ENCODE measurements at places on chromosomes 6 and 20.

DNA sequence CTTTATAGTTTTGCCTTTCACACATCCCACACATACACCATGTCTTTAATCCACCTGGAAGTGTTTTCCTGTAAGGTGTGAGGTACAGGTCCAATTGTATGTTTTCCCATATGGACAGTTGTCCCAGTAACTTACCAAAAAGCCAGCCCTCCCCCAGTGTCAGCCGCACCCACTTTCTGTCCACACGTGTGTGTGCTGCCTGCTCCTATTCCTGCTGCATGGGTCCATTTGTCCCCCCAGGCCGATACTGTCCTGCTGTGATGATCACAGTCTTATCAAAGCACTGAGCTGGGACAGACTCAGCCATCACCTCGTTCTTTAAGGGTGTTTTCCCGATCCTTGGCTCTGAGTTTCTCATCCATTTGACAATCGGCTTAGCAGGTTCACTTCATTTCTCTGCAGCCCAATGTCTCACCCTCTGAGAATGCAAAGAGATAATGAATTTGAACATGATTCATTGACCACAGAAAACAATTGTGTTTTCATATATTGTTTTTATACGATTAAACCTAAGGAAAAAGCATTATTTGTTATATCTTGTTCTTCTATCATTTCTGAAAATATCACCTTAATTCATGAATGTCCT, 9.6 kb downstream of the VSX1 start:
- no peak overlapping the region for H3K27ac ChIP-seq
- peaks cover 89% of the 10 kb centered on the region for H3K27me3 ChIP-seq
- peak; percentile 32 for DNase-seq

- H3K27me3 ChIP-seq = peaks cover 39% of the 10 kb centered on the region
- no peak overlapping the region for H3K27ac ChIP-seq
- no peaks in the 10 kb centered on the region for H3K4me1 ChIP-seq
- no peak for DNase-seq
- H3K36me3 ChIP-seq = no peaks in the 10 kb centered on the region
Measured at GRCh38 chr20:33273117-33273851, 9.7 kb upstream of the BPIFB1 start.

DNA sequence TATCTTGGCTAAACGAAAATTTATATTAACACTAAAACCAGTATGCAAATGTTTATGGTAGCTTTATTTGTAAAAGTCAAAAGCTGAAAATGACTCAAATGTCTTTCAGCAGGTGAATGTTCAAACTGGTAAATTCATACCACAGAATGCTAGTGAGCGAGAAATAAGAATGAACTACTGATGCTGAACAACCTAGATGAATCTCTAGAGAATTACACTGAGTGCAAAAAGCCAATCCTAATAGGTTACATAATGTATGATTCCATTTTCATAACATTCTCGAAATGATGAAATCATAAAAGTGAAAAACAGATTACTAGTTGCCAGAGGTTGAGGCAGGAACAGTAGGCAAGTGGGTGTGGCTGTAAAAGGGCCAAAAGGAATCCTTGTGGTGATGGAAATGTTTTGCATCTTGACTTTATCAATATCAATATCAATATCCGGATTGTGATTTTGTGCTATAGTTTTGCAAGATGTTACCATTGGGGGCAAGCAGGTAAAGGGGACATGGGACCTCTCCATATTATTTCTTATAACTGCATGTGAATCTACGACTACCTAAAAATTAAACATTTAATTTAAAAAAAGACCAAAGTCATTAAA, 26.1 kb downstream of the ZNF311 start:
- H3K27me3 ChIP-seq = no peaks in the 10 kb centered on the region
- H3K4me1 ChIP-seq = peaks cover 20% of the 10 kb centered on the region
- no peak overlapping the region for H3K27ac ChIP-seq
- no peaks in the 10 kb centered on the region for H3K36me3 ChIP-seq
- DNase-seq = no peak
- H3K4me3 ChIP-seq = no peak overlapping the region

DNA sequence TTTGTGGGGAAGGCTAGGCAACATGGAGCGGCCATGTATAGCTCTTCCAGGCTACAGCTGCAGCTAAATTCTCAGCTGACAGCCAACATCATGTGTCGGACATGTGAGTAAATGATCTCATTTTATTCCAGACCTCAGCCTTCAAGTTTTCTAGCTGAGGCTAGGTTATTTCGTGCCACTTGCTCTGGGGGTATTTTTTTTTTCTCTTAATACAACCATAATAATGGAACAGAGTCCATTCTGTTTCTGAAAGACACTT, 573.5 kb downstream of the CD109 start:
- H3K4me3 ChIP-seq = no peak overlapping the region
- H3K27ac ChIP-seq = no peak overlapping the region
- H3K36me3 ChIP-seq = no peaks in the 10 kb centered on the region
- H3K27me3 ChIP-seq = no peaks in the 10 kb centered on the region
- H3K4me1 ChIP-seq = no peaks in the 10 kb centered on the region

DNA sequence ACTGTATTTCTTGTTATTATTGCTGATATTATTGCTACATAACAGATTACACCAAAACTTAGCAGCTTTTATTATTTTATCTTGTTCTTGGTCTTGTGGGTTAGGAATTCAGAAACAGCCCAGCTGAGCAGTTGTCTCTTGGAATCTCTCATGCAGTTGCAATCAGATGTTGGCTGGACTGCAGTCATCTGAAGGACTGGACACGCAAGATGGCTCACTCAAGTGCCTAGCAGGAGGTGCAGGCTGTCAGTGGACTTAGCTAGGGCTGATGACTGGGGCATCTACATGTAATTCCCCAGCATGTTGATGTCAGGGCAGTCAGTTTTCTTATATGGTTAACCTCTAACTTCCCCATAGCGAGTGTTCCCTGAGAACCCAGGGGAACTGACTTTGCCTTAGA, 128.6 kb upstream of the PLCB4 start:
- 0 out of 2 replicates have a peak, but pooled peaks cover 7% of the 10 kb centered on the region for H3K27me3 ChIP-seq
- H3K4me1 ChIP-seq = no peaks in the 10 kb centered on the region
- H3K4me3 ChIP-seq = no peak overlapping the region

GRCh38 chr6:24780206-24780605, 5.5 kb downstream of the GMNN start:
- peak; percentile 25 for DNase-seq
- no peaks in the 10 kb centered on the region for H3K27me3 ChIP-seq
- H3K27ac ChIP-seq = 0 out of 2 replicates have a peak overlapping the region, but pooled peaks have one; percentile 1
- peaks cover 1% of the 10 kb centered on the region for H3K36me3 ChIP-seq
- H3K4me3 ChIP-seq = no peak overlapping the region

DNA sequence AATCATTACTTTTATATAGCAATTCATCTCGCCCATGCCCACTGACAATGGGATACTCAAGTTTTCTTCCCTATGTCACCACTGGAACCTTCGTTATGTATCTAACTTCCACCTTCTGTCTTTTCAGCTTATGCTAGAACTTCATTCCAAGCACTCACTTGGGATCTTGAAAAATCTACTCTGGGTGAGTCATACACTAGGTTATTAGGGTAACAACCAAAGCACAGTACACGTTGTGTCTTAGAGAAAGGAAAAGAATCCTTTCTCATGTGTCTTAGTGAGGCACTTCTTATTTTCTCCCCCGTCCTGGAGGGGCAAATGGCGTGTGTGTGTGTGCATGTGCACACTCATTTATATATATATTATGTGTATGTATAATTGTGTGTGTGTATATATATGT, 18.3 kb upstream of the FAM162B start:
- H3K36me3 ChIP-seq = no peaks in the 10 kb centered on the region
- no peaks in the 10 kb centered on the region for H3K27me3 ChIP-seq
- no peaks in the 10 kb centered on the region for H3K4me1 ChIP-seq
- H3K27ac ChIP-seq = no peak overlapping the region

DNA sequence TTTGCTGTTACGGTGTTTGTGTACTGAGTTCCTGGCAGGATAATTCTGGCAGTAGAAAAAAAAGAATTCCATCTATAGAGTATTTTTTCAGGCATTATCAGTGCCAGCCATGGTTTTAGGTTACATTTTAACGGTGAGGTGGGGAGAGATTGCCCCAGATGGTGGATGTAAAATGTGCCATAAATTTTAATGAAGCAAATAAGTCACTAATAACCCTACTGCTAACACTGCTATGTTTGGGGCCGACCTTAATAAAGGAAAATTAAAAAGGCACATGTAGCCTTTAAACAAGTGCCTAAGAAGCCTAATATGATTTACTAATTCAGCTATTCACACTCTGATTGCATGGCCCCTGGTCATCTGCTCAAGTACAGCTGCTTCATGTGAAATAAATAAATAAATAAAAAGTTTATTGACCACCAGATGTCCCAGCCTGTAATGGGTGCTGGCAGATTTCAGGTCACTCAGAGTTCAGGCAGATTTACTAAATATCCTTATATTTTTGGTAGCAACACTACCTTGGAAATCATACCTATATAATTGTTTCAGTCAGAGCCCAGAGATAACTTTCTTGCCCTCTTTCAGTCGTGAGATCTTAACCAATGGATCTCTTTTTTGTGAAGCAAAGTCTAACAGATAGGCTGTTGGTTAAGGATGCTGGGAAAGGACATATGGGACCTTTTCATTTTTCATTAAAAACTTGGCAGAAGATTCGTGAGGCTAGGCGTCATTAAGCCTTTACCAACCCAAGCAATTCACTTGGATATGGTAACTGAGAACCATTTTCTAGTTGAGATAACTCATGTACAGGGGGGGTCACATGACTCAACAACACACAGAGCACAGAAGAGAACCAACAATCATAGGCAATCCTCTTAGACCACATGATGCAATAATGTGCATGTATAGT, 495.0 kb upstream of the NRSN1 start:
- H3K4me1 ChIP-seq = no peaks in the 10 kb centered on the region
- no peak overlapping the region for H3K4me3 ChIP-seq
- no peak overlapping the region for H3K27ac ChIP-seq

DNA sequence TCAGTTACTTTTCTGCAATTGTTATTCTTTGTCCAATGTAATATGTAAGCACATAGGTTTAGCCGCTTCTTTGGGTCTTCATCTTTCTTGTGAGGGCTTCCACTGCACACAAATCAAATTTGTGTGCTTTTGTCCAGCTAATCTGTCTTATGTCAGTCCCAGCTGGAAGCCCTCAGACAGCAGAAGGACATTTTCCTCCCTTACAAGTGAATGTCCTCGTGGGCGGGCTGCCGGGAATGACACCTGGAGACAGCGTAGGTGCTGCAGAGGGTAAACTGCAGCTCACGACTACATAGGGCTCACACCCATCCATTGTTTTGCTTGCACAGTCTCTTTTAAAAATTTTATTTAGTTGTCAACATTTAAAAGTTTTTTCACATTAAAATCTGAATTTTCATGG, 24.6 kb upstream of the PPP1R14C start:
- H3K4me1 ChIP-seq = 0 out of 2 replicates have a peak, but pooled peaks cover 4% of the 10 kb centered on the region
- H3K27me3 ChIP-seq = no peaks in the 10 kb centered on the region
- no peak overlapping the region for H3K4me3 ChIP-seq
- no peaks in the 10 kb centered on the region for H3K36me3 ChIP-seq
- no peak for DNase-seq

- H3K4me1 ChIP-seq = peaks cover 20% of the 10 kb centered on the region
- no peaks in the 10 kb centered on the region for H3K27me3 ChIP-seq
- peak; percentile 38 for DNase-seq
- peak overlapping the region; percentile 83 for H3K27ac ChIP-seq
- H3K36me3 ChIP-seq = 0 out of 2 replicates have a peak, but pooled peaks cover 4% of the 10 kb centered on the region
Measured at GRCh38 chr20:408843-409696, 971 bp downstream of the RBCK1 start.

DNA sequence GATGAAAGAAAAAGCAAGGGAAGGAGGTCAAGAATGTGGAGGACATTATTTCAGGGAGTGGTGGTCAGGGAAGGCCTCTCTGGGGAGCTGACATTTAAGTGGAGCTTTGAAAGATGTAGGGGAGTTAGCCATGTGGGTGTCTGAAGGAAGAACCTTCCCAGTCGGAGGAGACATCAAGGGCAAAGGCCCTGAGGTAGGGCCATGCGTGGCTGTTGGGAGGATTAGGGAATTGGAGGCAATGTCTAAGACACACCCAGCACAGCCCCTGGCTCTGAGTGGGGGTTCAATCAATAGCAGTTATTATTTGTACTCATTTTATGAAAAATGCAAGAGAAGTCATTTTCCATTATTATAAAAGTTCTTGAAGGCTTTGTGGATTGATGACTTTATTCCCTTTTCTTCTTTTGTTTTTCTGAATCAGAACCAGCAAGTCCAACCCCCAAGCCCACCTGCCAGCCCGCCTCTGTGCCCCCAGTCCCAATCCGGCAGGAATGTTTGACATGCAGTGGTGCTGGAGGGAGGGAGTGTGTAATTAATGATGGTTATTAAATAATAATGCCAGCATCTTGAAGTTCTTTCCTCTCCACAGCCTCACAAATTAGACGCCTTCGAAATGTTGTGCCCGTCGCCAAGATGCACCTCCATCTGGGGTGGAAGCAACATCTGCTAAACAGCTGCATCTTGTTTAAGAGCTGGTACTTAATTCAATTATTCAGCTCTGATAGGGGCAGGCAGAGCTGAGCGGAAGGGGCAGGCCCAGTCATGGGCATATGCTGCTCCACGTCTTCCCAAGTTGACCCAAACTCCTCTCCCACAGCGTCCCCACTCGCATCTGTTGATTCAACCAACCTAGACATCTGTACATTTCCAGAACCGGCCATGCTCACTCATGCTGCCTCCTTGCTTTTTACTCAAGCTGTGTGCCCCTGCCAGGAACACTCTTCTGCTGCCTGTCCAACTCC, 81.3 kb upstream of the SIRPA start:
- peaks cover 79% of the 10 kb centered on the region for H3K4me1 ChIP-seq
- no peaks in the 10 kb centered on the region for H3K36me3 ChIP-seq
- DNase-seq = no peak
- peak overlapping the region; percentile 91 for H3K27ac ChIP-seq
- H3K27me3 ChIP-seq = no peaks in the 10 kb centered on the region

DNA sequence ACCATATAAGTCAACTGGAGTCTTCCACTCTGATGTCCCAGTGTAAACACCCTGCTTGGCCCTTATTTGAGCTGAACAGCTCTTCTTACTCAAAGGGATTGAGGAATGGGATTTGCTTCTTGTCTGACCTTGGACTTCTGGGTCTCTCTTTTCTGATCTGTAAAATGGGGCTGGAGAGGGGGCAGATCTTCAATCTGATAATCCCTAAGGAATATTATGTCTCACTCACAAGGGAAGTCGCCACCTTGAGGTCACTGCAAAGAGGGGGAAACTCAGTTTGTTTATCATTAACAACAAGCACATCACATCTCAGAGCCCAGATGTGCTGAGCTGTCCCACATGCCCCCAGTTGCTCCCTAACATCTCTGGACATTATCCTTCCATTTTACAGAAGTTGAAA, 15.1 kb downstream of the KCNS1 start:
- H3K27ac ChIP-seq = no peak overlapping the region
- no peaks in the 10 kb centered on the region for H3K27me3 ChIP-seq
- 0 out of 2 replicates have a peak, but pooled peaks cover 6% of the 10 kb centered on the region for H3K36me3 ChIP-seq
- no peak overlapping the region for H3K4me3 ChIP-seq
- H3K4me1 ChIP-seq = peaks cover 38% of the 10 kb centered on the region

GRCh38 chr6:75526502-75527127, 33.0 kb upstream of the FILIP1 start:
- H3K27me3 ChIP-seq = no peaks in the 10 kb centered on the region
- no peak overlapping the region for H3K4me3 ChIP-seq
- H3K27ac ChIP-seq = no peak overlapping the region
- peak; percentile 86 for DNase-seq

GRCh38 chr6:166282394-166283032, 25.7 kb downstream of the PRR18 start:
- peaks cover 36% of the 10 kb centered on the region for H3K27me3 ChIP-seq
- H3K27ac ChIP-seq = no peak overlapping the region
- no peak for DNase-seq
- H3K36me3 ChIP-seq = no peaks in the 10 kb centered on the region

GRCh38 chr6:157513004-157513603, 132.1 kb downstream of the ZDHHC14 start:
- H3K4me1 ChIP-seq = no peaks in the 10 kb centered on the region
- no peaks in the 10 kb centered on the region for H3K36me3 ChIP-seq
- H3K27ac ChIP-seq = no peak overlapping the region
- no peaks in the 10 kb centered on the region for H3K27me3 ChIP-seq

- peaks cover 7% of the 10 kb centered on the region for H3K27me3 ChIP-seq
- H3K27ac ChIP-seq = no peak overlapping the region
- no peaks in the 10 kb centered on the region for H3K36me3 ChIP-seq
Measured at GRCh38 chr20:7087803-7088202, 320.3 kb downstream of the BMP2 start.
